ENCODE measurements at places on chromosomes 2 and 18.

DNA sequence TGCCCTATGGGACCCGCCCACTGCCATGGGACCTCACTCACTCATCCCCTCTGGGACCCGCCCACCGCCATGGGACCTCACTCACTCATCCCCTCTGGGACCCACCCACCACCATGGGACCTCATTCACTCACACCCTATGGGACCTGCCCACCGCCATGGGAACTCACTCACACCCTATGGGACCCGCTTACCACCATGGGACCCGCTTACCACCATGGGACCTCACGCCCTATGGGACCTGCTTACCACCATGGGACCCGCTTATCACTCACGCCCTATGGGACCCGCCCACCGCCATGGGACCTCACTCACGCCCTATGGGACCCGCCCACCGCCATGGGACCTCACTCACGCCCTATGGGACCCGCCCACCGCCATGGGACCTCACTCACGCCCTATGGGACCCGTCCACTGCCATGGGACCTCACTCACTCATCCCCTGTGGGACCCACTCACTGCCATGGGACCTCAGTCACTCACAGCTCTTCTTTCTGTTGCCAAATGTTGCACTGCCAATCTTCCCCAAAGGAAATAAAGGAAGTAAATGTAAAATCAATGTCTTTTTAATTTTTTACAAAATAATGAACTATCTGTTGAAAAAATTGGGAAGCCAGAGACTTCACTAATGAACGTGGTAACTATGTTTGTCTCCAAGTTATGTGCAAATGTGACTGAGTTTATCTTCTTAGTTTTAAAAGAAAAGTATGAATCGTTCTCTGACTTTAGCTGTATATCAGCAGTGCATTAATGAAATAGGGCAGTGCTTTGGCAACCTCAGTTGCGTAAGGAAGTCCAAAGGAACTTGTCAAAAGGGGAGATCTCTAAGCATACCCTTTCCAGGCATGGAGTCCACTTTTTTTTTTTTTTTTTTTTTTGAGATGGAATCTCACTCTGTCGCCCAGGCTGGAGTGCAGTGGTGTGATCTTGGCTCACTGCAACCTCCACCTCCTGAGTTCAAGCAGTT lies 101.5 kb upstream of the MGAT5 start:
- peak; percentile 28 for DNase-seq

DNA sequence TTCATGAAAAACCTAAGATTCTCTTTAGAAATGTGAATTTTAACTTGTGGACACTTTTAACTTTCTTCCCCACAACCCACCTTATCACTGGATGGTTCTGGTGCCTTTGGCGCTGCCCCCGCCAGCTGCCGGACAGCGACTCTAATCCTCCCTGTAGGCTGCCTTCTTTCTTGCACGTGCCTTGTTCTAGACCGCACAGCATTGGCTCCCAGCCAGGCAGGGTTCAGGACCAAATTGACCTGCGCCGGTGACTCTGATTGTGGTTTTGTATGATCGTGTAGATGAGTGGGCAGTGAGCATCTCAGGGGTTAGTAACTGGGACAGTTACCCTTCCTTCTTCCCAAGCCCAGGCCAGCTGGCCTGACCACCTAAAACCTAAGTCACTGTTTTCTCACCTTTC lies 106.8 kb downstream of the ASAP2 start:
- DNase-seq: no peak

GRCh38 chr2:24874035-24874434 lies 46.0 kb downstream of the ADCY3 start:
- peak; percentile 57 for DNase-seq

- DNase-seq: peak; percentile 39
Observed at GRCh38 chr2:224901121-224901676, 141.1 kb downstream of the DOCK10 start.

GRCh38 chr2:225274751-225275150 lies 124.8 kb upstream of the NYAP2 start:
- DNase-seq: no peak

DNA sequence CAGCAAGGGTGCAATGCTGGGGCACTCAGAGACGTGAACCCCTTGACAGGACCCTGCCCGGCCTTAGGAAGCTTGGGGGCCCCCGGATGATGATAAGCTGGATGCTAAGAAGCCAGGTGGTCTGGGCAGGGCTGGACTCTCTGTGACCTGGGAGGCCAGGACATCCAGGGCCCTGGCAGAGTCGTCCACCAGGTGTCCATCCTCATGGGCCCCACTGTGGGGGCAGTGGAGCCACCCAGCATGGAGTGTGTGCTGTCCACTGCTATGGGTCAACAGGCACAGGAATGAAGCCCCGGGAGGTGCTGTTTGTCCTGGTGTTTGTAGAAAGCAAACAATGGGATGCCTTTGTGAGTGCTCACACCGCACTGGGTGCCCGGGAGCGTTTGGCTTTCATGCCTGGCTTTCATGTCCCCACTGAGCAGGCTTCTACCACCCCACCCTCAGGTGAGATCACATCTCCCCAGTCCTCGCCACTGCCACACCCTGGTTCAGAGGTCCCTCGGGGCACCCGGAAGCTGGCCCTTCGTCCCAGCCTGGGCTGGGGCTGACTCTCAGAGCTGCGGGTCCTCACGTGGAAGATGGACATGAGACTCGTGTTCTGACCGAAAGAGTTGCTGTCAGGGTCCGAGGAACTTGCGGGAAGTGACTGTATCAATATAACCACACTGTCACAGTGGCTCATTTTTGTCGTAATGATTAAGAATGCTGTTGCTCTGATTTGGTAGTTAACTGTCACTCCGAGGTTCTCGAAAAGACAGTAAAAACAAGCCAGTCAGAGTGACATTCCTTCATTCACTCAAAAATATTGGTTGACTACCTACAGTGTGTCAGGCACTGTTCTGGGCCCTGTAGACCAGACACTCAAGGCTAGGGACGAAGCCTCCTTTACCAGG lies 53.3 kb downstream of the INHBB start:
- no peak for DNase-seq

GRCh38 chr2:40317761-40318160 lies 134.1 kb downstream of the SLC8A1 start:
- no peak for DNase-seq

- no peak for DNase-seq
Observed at GRCh38 chr18:35417223-35417622, 40.1 kb upstream of the ZNF396 start.
